ENCODE measurements at places on chromosomes 3 and 15.

DNA sequence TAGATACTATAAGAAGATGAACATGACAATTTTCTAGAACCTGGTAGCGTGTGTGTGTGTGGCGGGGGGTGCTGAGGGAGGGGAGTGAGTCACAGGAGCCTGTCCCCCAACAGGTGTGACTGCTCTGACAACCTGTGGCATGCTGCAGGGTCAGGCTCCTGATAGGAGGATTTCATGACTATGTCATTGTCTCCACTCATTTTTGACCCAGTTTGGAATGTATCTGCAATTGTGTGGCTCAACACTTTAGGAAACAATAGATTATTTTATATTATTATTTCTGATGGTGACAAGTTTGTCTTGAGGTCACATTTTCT, 9.3 kb upstream of the VILL start:
- H3K36me3 ChIP-seq = no peaks in the 10 kb centered on the region
- H3K4me1 ChIP-seq = no peaks in the 10 kb centered on the region
- H3K4me3 ChIP-seq = no peak overlapping the region
- H3K27ac ChIP-seq = no peak overlapping the region
- H3K27me3 ChIP-seq = no peaks in the 10 kb centered on the region
- DNase-seq = no peak

DNA sequence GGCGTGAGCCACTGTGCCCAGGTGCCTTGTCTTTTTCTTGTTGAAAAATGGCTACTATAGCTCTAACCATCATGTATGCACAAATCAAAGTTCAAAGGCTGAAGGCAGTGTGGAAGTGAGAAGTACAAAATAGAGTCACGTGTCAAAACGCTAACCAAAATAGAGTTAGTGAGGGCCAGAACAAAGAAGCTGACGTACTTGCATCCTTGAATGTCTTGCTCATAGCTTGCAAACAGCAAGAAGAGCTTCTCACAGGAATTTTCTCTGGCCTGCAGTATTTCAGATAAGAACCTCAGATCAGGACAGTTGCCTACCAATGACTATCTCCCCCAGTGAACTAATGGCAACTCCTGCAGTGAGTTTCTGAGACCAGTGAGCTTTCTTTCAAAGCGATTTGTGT, 713.5 kb downstream of the GRM7 start:
- H3K36me3 ChIP-seq = no peaks in the 10 kb centered on the region
- no peak overlapping the region for H3K27ac ChIP-seq
- no peaks in the 10 kb centered on the region for H3K27me3 ChIP-seq

DNA sequence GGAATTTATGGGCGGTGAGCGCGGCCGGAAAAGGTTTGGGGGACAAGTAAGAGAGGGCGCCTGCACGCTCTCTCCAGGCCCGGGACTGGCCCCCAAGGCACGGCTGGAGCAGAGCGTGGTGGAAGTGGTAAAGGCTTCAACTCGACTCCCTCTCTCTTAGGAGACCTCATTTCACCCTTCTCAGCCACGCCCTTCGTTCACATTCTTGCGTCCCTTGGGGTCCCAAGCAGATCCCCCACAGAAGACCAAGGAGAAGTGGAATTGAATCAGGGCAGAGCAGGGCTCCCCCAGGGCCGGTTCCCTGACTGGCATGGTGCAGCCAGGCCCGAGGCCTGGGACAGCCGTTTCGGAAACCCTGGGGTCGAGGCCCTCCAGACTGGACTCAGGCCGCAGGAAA, 75.4 kb upstream of the POLG start:
- DNase-seq = no peak
- H3K4me3 ChIP-seq = no peak overlapping the region
- no peaks in the 10 kb centered on the region for H3K36me3 ChIP-seq
- H3K27me3 ChIP-seq = peaks cover 96% of the 10 kb centered on the region
- no peak overlapping the region for H3K27ac ChIP-seq

GRCh38 chr3:164451072-164451910, 627.0 kb downstream of the SI start:
- H3K4me3 ChIP-seq = no peak overlapping the region
- no peaks in the 10 kb centered on the region for H3K27me3 ChIP-seq
- no peaks in the 10 kb centered on the region for H3K4me1 ChIP-seq
- DNase-seq = no peak
- H3K27ac ChIP-seq = no peak overlapping the region

DNA sequence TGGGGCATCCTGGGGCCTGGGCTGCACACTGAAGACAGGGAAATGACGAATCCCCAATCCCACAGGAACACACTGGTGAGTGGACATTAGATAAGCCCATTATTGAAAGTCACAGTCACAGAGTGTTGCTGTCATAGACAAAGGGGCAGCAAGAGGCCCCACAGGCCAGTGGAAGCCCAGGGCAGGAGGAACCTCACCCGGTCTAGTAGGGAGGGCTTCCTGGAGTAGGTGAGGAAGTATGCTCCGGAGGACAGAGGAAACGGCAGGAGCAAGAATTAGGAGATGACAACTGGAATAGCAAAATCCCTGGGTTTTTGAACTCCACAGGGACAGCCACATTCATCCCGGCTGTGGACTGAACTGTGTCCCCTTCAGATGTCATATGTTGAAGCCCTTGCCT, 101.2 kb downstream of the TPRA1 start:
- no peak overlapping the region for H3K27ac ChIP-seq
- no peak for DNase-seq
- H3K4me1 ChIP-seq = peaks cover 12% of the 10 kb centered on the region

- no peak overlapping the region for H3K27ac ChIP-seq
- H3K36me3 ChIP-seq = peaks cover 2% of the 10 kb centered on the region
- no peak overlapping the region for H3K4me3 ChIP-seq
- peaks cover 20% of the 10 kb centered on the region for H3K27me3 ChIP-seq
- no peak for DNase-seq
- H3K4me1 ChIP-seq = peaks cover 7% of the 10 kb centered on the region
These were observed 52.8 kb downstream of the LSM3 start for GRCh38 chr3:14231145-14231990.

DNA sequence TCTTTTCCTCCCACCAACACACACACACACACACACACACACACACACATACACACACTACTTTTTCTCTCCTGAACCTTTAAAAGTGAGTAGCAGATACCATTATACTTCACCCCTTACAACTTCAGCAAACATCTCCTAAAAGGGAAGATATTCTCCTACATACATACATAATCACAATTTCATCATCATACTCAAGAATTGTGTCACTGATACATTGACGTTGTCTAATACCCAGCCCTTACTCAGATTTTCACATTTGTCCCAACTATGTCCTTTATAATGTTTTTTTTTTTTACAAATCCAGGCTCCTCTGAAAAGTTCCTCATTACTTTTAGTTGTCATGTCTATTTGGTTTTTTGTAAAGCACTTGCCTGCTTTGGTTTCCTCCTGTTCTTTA, 18.5 kb downstream of the ABHD6 start:
- no peak overlapping the region for H3K27ac ChIP-seq
- H3K27me3 ChIP-seq = no peaks in the 10 kb centered on the region
- H3K36me3 ChIP-seq = peaks cover 6% of the 10 kb centered on the region
- no peak for DNase-seq

GRCh38 chr3:137460944-137461343, 303.2 kb upstream of the SOX14 start:
- no peak overlapping the region for H3K4me3 ChIP-seq
- DNase-seq = no peak
- H3K27ac ChIP-seq = no peak overlapping the region
- no peaks in the 10 kb centered on the region for H3K36me3 ChIP-seq

GRCh38 chr3:139532976-139533375, 6.6 kb downstream of the RBP1 start:
- H3K4me3 ChIP-seq = no peak overlapping the region
- H3K27me3 ChIP-seq = peaks cover 14% of the 10 kb centered on the region
- H3K4me1 ChIP-seq = peaks cover 2% of the 10 kb centered on the region

GRCh38 chr3:72720566-72720965, 127.7 kb downstream of the SHQ1 start:
- peaks cover 3% of the 10 kb centered on the region for H3K36me3 ChIP-seq
- H3K4me3 ChIP-seq = no peak overlapping the region
- no peak overlapping the region for H3K27ac ChIP-seq
- H3K4me1 ChIP-seq = peaks cover 21% of the 10 kb centered on the region
- peaks cover 1% of the 10 kb centered on the region for H3K27me3 ChIP-seq

GRCh38 chr3:119690043-119690656, 12.7 kb upstream of the CFAP91 start:
- no peak for DNase-seq
- no peak overlapping the region for H3K4me3 ChIP-seq
- no peaks in the 10 kb centered on the region for H3K36me3 ChIP-seq
- no peaks in the 10 kb centered on the region for H3K4me1 ChIP-seq
- H3K27ac ChIP-seq = no peak overlapping the region

GRCh38 chr3:18394384-18394995, 30.6 kb downstream of the SATB1 start:
- peaks cover 88% of the 10 kb centered on the region for H3K4me1 ChIP-seq
- peaks cover 81% of the 10 kb centered on the region for H3K36me3 ChIP-seq
- peak overlapping the region; percentile 75 for H3K27ac ChIP-seq
- DNase-seq = no peak
- H3K27me3 ChIP-seq = no peaks in the 10 kb centered on the region

DNA sequence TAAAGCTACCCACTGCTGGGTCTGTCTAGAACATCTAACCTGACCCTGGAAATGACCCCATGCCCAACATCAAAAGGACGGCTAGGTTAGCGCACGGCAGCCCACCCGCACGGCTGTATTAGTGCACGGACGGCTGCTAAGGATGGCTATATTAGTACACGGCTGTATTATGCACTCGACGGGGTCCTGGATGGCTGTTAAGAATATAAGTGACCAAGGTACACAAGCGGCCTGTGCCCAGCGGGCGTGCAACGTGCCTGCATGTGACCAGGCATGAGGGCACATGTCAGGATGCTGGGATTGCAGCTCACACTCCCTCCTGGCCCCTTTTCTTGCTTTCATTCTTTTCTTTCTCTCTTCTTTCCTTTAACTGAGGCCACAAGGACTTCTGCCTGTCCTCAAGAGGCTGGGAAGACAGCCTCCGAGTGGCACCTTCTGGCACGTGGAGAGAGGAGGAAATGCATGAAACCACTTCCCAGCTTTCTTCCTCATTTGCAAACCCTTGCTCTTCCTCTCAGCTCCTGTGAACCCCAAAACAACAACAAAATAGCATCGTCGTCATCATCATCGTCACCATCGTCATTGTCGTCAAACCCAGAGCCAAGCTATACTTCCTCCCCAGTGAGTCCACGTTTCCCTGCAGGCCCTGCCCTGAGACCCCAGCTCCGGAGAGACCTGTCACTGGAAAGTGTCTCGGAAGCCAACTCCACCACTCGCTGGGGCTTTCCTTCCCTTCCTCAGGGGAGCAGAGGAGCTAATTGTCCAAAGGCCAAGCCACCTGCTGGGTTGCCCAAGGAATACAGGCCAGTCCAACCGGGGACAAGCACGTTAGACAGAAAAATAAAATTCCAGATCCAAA, 101.8 kb downstream of the CHSY1 start:
- DNase-seq = no peak
- H3K4me3 ChIP-seq = no peak overlapping the region
- H3K4me1 ChIP-seq = peaks cover 12% of the 10 kb centered on the region

DNA sequence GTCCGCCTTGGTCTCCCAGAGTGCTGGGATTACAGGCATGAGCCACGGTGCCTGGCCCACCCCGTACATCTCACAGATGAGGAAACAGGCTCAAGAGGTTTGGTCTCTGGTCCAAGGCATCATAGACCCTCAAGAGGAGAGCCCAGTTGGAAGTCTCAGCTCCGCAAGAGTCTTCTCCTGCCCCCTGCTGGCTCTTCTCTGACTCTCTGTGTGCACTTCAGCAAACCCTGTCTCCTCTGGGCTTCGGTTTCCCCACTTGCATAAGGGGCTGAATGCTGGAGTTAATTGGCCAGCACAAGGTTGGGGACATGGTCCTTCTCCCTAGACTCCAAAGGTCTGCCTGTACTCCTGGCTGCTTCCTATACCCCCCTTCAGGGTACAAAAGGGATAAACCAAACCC, 3.9 kb downstream of the MST1R start:
- DNase-seq = peak; percentile 17
- H3K27me3 ChIP-seq = no peaks in the 10 kb centered on the region
- H3K36me3 ChIP-seq = no peaks in the 10 kb centered on the region
- no peak overlapping the region for H3K27ac ChIP-seq

GRCh38 chr15:85499371-85499887, 119.0 kb downstream of the AKAP13 start:
- no peak overlapping the region for H3K4me3 ChIP-seq
- H3K4me1 ChIP-seq = peaks cover 90% of the 10 kb centered on the region
- no peak for DNase-seq
- H3K27me3 ChIP-seq = no peaks in the 10 kb centered on the region
- H3K36me3 ChIP-seq = peaks cover 2% of the 10 kb centered on the region
- peak overlapping the region; percentile 8 for H3K27ac ChIP-seq

GRCh38 chr15:52082197-52083036, 30.2 kb downstream of the BCL2L10 start:
- H3K27me3 ChIP-seq = peaks cover 2% of the 10 kb centered on the region
- no peak for DNase-seq
- H3K4me3 ChIP-seq = no peak overlapping the region
- H3K4me1 ChIP-seq = peaks cover 15% of the 10 kb centered on the region
- H3K36me3 ChIP-seq = no peaks in the 10 kb centered on the region

GRCh38 chr3:37249294-37249693, 74.9 kb upstream of the LRRFIP2 start:
- H3K4me1 ChIP-seq = peaks cover 55% of the 10 kb centered on the region
- H3K4me3 ChIP-seq = no peak overlapping the region
- peak overlapping the region; percentile 2 for H3K27ac ChIP-seq

GRCh38 chr3:140505213-140505612, 172.7 kb upstream of the TRIM42 start:
- H3K36me3 ChIP-seq = no peaks in the 10 kb centered on the region
- no peak overlapping the region for H3K4me3 ChIP-seq
- H3K27ac ChIP-seq = no peak overlapping the region
- DNase-seq = no peak
- H3K27me3 ChIP-seq = peaks cover 4% of the 10 kb centered on the region

DNA sequence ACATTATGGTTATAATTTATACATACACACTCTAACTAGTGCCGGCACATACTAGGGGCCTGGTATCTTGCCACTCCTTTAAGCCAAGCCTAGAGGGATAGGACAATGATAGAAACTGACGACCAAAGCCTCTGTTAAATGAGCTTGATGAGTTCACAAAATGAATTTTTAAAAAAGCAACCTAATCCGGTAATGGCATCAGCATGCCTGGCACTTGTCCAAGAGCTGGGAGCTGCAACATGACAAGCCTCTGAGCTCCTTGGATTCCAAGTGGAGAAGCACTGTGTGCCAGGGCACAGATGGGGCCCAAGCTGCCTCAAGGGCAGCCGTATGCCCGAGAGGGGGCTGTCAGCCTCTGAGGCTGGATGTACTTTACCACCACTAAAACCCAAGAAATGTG, 9.7 kb downstream of the ETV5 start:
- no peak overlapping the region for H3K4me3 ChIP-seq
- H3K4me1 ChIP-seq = peaks cover 2% of the 10 kb centered on the region
- no peaks in the 10 kb centered on the region for H3K36me3 ChIP-seq

- H3K4me1 ChIP-seq = peaks cover 3% of the 10 kb centered on the region
- no peak for DNase-seq
- peaks cover 74% of the 10 kb centered on the region for H3K27me3 ChIP-seq
- no peaks in the 10 kb centered on the region for H3K36me3 ChIP-seq
- no peak overlapping the region for H3K27ac ChIP-seq
- H3K4me3 ChIP-seq = no peak overlapping the region
These were observed 42.6 kb upstream of the POLG start for GRCh38 chr15:89377024-89377841.
